Transverse colon (tissue), 4 donors: ENCODE measurements at places on chromosomes 4 and X. TPM values are rescaled to one million over a fixed set of nuclear protein-coding genes. Genes with fewer than 3 reads are reported as not detected.

Gene MED12
- 26.5 TPM for total RNA-seq

Gene PDE6B
- total RNA-seq, result 0.60 TPM

Gene FRAS1
- total RNA-seq, result 3.0 TPM

Gene TSPAN7
- 111 TPM for total RNA-seq

Gene CENPVL2
- not detected for total RNA-seq

Gene SULT1B1
- total RNA-seq, result 177 TPM

Gene RBMXL3
- not detected for total RNA-seq

Gene TLR6
- 5.9 TPM for total RNA-seq
